ENCODE measurements at places on chromosomes 1 and 21.

DNA sequence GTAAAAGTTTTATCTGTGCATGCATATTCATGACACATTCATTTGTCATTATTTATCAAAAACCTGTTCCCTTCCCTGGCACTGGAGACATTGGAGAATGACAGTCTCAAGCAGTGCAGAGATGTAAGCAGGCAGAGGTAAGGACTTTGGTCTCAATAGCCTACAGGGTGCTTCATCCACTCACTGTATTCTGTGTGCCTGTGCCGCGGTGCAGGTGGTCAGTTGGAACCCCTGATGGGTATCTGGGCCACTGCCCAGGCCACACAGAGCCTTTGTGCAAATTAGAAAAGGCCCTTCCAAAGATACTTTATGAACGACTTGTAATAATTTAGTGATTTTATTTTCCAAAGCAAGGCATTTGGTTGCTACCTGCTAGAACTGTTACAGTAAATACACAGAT, 44.0 kb downstream of the CDC42 start:
- DNase-seq, result no peak

DNA sequence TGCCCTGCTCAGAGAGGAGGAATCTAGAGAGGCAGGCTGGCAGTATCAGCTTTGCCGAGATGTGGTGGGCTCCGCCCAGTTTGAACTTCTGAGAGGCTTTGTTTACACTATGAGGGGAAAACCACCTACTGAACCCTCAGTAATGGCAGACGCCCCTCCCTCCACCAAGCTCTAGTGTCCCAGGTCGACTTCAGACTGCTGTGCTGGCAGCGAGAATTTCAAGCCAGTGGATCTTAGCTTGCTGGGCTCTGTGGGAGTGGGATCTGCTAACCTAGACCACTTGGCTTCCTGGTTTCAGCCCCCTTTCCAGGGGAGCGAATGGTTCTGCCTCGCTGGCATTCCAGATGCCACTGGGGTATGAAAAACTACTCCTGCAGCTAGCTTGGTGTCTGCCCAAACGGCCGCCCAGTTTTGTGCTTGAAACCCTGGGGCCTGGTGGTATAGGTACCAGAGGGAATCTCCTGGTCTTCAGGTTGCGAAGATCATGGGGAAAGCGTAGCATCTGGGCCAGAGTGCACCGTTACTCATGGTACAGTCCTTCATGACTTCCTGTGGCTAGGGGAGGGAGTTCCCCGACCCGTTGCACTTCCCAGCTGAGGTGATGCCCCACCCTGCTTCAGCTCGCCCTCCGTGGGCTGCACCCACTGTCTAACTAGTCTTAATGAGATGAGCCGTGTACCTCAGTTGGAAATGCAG, 43.6 kb downstream of the C21orf91 start:
- no peak for DNase-seq

DNA sequence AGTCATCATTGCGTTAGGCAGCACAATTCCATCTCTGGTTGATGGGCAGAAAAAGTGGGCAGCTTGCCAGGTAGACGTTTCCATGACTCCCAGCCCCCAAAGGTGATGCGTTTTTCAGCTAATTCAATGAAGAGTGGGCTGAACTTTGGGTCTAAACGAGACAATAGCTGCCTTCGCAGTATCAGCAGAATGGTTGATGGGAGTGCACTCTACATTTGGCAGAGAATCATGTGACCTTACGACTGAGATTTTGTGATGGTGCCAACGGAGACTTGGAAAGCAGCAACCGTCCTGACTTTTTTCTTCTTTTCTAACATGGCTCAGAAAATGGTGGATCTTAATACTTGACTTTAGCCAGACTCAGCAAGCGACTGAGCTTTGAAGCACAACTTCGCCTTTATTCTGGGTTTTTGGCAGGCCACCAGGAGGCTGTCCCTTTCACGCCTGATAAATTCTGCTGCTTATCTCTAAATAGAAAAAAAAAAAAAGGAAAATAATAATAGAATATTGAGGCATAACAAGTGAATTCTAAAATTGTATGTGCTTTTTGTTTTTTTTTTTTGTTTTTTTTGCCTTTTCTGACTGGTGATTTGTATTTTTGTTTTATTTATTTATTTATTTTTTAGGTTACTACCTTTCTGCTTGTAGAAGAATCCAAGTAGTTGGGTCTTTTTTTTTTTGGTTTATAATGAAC, 804.8 kb downstream of the USP25 start:
- DNase-seq, result peak; percentile 15

DNA sequence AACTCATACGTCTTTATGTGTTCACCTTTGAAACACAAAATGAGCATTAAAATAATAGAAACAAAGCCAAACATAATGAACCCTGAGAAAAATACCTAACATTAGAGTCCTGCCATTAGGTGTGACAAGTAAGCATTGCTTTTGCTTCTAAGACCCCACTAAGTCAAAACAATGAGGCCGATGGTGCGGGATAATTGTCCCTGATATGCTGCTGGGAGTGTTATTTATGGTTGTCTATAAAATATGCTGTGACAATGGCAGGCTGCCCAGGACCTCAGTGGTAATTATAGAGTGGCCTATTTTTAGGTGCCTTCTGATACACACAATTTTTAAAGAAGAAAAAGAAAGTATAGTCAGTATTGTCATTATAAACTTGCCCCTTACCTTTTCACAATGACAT, 1423.1 kb downstream of the AMY1C start:
- DNase-seq, result no peak
